Esophagus squamous epithelium (tissue), 5 donors: ENCODE measurements at places on chromosomes 11 and 22.

GRCh38 chr22:19941365-19942082, at the start of the genes COMT and TXNRD2:
COMT (plus strand) TSS chr22:19941772; CDS start chr22:19962527, 20,755 bp downstream.
TXNRD2 (minus strand) TSS chr22:19941818; CDS start chr22:19941803, 15 bp downstream.
- DNase-seq = no peak

GRCh38 chr11:9565822-9566560, 7.5 kb upstream of the WEE1 start:
- no peak for DNase-seq

DNA sequence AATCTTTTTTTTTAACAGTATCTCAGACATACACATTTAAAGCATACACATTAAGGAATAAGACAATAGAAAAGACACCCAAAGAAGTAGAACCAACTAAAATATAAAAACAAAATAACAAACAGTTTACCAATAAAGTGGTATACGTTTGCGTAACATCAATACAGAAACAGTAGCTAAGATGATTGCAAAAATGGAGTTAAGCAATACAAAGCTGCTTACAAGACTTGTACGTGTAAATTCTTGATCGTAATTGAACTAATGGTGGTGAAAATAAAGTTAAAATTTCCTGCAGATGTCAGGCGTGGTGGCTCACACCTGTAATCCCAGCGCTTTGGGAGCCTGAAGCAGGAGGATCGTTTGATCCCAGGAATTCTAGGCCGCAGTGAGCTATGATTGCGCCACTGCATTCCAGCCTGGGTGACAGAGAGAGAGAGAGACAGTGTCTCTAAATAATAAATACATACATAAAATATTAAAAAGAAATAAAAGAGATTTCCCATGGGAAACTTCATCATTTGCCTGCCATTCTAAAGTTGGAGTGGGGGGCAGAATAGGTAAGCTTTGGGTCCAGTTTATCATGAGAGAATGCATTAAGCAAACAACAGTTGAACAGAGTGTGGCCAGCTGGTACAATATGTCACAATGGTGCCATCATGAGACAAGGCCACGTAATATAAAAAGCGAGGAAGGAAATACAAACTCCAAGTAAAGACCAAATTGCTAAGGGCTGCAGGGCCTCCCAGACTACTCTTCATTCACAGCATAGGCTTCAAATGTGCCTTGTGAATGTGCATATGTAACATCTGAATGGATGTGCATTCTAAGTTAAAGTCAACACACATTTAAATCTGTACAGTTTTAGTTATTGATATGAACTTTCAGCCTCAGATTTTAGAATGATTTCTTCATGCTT, 38.9 kb upstream of the EED start:
- DNase-seq = no peak

DNA sequence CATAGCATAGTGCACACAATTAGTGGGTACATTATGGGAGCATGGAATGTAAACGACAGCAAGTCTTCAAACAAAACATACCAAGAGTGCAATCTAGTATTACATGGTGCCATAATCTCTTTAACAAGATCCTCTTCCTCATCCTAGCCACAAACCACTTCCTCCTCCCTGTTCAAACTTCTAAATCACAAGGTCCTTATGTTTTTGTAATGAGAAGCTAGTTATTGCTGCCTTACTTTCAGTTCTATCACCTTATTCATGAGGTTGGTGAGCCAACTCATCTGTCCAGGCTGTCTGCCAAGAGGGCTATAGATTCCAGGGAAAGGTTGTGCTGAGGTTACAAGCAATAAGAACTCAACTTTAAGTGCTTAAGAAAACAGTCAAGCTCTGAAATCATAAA, 195.4 kb upstream of the ARHGAP20 start:
- DNase-seq = no peak

GRCh38 chr11:12989428-12990161, 19.5 kb upstream of the RASSF10 start:
- no peak for DNase-seq

DNA sequence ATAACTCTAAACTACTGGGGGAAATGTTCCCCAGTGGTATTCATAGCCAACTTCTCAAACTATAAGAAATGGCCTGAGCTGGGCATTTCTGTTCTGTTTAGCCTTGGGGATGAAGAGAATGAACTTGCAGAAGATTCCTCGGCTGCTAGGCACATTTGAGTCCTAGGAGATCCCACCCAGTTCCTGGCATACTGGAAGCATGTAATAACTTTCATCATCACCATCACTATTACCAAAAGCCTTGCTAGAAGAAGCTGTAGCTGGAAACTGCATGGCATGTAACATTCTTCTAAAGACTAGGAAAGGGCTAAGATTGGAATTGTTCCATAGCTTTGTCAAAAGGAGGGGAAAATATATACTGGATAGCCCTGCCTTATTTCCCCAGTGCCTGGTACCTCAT, 40.1 kb upstream of the SLC1A2 start:
- DNase-seq = no peak

DNA sequence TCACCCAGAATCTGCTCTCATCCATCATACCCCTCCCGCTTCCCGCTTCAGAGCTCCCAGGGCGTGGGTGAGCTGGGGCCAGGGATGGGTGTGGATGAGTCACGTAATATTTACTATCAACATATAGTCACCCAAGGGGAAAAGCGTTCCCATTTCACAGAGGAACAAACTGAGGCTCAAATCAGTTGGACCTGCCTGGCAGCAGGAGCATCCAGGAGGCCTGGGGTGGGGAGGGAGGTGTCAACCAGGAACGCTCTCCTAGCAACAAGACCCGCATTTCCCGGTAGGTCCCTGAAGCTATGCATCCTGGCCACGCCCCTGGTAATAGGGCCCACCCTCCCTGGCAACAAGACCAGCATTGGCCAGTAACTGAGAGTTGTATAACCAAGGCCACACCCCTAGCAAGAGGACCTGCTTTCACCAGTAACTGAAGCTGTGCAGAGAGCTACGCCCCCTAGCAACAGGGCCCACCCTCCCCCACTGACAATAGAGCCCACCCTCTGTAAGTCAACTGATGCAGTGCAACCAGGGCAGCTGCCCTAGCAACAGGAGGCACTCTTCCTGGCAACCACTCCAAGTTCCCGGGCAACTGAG, 32.7 kb upstream of the TXNRD2 start:
- DNase-seq = no peak

DNA sequence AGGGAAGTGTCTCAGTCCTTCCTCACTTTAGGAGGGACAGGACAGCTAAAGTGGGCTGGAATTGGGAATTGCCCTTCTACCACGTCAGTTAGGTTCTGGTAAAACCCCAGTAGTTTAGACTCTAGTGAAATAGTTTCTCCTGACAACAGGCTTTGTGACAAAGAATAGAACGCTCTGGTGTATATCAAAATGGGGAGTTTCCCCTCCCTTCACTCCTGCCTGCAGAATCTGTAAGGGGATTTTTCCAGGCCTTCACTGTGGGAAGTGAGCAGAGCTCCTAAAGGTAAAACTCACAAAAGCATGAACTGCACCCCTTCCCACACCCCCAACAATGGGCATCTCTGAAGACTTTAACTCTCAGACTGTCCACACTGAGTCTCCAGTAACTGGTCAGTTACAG, 460.9 kb upstream of the LRRC4C start:
- DNase-seq = no peak
